ENCODE measurements at places on chromosomes 11 and 22. TPM values are rescaled to one million over a fixed set of nuclear protein-coding genes. Genes with fewer than 3 reads are reported as not detected.

- DNase-seq: no peak
Measured at GRCh38 chr11:70471254-70471653, 72.9 kb downstream of the CTTN start.

The KREMEN1 gene
- 10.7 TPM for total RNA-seq

The C11orf91 gene
- not detected for total RNA-seq

The CHRDL2 gene
- total RNA-seq: not detected

The MS4A6E gene
- total RNA-seq: not detected

The CACNA1I gene
- total RNA-seq: not detected

All from ascending aorta (tissue), 2 donors.